ENCODE measurements at places on chromosomes 2 and 18.

GRCh38 chr2:172200495-172201085 lies 97.9 kb upstream of the DLX2 start:
- DNase-seq = no peak

GRCh38 chr2:187581125-187581896 lies 27.1 kb upstream of the TFPI start:
- DNase-seq = no peak

- DNase-seq = no peak
Measured at GRCh38 chr18:23528580-23529472, 25.5 kb downstream of the RMC1 start.

DNA sequence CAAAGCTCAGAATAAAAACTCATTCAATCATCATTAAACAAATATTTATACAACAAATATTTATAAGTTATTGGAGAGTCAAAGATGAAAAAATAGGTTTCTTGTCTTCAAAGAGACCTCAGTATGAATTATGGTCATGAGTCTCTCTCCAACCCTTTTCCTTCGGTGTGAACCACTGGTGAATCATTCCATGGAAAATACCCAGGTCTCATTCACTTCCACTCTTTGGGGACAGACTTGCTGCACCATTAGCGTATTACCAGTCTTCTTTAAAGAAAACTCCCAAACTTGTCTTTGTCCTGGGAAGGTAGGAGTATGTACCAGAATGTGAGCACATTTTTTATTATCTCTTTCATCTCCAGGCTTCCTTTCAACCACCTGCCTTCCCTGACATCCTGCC lies 257.4 kb upstream of the RBMS1 start:
- DNase-seq = no peak

DNA sequence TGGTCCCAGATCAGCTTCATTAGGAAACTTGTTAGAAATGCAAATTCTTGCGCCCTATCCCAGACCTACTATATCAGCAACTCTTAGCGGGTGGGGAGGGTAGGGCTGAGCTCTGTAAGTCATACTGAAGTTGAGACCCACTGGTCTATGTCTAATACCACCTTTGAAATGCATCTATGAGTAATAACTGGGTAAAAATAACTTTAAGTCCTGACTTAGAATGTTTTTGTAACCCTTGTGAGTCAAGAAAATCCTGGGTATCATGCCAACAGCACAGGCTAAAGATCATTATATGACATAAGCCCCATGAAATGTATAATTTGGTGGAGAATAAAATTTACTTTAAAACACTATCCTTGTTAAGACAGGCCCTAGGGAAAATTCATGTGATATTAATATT lies 41.4 kb downstream of the PRKD3 start:
- no peak for DNase-seq

- DNase-seq = no peak
Measured at GRCh38 chr2:120609826-120610395, 125.8 kb upstream of the GLI2 start.

- DNase-seq = no peak
Measured at GRCh38 chr2:47520825-47521665, 118.1 kb downstream of the MSH2 start.

- no peak for DNase-seq
Measured at GRCh38 chr2:62343206-62343605, 147.3 kb downstream of the B3GNT2 start.

DNA sequence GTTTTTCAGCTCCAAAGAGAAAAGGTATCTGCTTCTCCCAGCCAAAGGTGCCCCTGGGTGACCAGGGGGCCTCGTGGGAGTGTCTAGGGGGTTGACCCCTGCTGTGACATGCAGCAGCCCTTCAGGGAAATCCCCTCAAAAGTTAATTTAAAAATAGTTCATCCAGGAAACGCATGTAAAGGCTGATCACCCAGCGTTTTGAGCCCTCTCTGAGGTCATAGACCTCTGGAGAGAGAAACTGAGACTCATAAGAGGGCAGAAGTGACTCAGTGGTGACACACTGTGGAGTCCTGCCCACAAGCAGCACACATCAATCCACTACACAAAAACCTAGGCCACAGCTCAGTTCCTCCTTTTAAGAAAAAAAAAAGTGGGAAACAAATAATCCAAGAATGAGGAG lies 11.9 kb downstream of the GAL3ST2 start:
- no peak for DNase-seq

GRCh38 chr2:201622306-201622970 lies 20.9 kb downstream of the TMEM237 start:
- no peak for DNase-seq

DNA sequence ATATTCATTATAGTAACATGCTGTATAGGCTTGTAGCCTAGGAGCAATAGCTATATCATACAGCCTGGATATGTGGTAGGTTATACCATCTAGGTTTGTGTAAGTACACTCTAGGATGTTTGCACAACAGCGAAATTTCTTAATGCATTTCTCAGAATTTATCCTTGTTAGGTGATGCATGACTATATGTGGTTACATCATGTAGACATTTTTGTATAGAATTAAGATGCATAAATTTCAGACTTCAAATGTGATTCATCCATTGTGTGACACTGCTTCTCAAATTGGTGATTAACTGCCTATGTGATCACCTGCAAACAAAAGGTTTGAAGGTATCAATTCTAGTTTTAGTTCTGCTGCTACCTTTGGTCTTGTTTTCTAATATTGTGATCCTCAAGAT lies 1787.0 kb upstream of the PIK3C3 start:
- no peak for DNase-seq

DNA sequence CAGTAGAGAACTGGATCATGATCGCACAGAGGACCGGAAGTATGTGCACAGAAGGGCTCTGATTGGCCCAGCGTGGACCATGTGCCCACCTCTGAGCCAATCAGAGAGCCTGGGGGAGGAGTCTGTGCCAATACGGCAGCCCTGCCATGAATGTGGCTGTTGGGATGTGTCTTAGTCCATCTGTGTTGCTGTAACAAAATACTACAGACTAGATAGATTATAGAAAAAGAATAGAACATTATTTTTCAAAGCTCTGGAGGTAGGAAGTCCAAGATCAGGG lies 132.0 kb downstream of the NDUFA10 start:
- no peak for DNase-seq

DNA sequence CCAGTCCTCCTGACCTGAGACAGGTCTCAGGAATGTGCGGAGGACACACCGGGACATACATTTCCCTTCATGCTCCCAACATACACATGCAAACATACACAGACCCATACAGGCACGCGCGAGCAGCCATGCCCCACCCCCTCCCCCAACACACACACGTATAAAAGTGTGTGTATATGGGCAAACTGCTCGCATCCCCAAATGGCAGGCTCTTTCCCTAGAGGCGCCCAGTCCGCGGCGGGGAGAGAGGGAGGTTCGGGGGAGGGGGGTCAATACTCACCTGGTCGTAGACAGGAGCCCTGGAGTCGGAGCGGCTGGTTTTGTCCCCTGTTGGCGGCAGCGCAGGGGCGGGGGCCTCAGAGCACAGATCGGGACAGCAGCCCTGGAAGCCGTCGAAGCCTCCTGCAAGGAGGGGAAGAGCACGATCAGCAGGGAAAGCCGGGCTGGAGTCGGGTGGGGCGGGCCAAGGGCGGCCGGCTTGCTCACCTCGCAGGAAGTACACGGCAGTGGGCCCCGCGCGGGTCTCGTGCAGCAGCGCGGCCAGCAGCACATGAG lies 682 bp downstream of the DUSP2 start:
- DNase-seq = no peak
